ENCODE measurements at places on chromosomes 2 and 18. TPM values are rescaled to one million over a fixed set of nuclear protein-coding genes. Genes with fewer than 3 reads are reported as not detected.

GRCh38 chr2:168671932-168672331, 130.5 kb upstream of the NOSTRIN start:
- no peak for DNase-seq

The COL4A3 gene
- 0.55 TPM for total RNA-seq

The SLC8A1 gene
- 6.0 TPM for total RNA-seq

The COMMD1 gene
- 16.5 TPM for total RNA-seq

DNA sequence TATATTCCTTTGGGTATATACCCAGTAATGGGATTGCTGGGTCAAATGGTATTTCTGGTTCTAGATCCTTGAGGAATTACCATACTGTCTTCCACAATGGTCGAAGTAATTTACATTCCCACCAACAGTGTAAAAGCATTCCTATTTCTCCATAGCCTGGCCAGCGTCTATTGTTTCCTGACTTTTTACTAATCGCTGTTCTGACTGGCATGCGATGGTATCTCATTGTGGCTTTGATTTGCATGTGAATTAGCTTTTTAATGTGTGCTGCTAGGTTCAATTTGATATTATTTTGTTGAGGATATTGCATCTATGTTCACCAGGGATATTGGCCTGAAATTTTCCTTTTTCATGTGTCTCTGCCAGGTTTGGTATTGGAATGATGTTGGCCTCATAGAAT, 67.4 kb upstream of the VRK2 start:
- DNase-seq: no peak
